Stimulated activated CD8-positive, alpha-beta memory T cell treated with anti-CD3 and anti-CD28 coated beads, Interleukin-2, amount 100 ng/mL, for 1 hour (primary cell): ENCODE measurements at places on chromosomes 6 and 20.
A peak's percentile ranks its signal among the peaks of the same experiment; 100 is the strongest.

- DNase-seq = no peak
Observed at GRCh38 chr6:144246988-144247387, 38.1 kb upstream of the UTRN start.

GRCh38 chr20:8673116-8673515, 395.8 kb upstream of the PLCB4 start:
- DNase-seq = no peak

DNA sequence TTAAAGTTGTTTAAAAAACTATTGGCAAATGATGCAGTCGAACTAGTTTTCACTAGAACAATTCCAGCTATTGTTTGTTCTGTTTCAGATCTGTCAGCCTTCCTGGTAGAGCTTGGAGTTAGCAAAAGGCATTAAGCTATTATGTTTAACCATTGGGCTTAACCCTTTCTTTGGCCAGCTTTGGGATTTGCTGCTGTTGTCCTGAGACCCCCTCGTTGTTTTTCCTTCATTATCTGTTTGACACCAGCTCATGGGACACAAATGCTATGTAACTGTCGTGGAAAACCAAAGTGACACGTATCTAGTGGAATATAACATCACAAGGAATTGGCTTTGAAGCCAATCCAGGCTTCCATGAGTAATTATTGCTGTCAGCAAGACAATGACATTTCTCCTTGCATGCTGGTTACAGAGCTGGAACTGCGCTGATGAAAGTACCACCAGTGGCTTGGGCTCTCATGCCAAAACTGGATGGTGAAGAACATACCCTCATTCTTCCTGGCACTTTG, 96.0 kb downstream of the EYA2 start:
- no peak for DNase-seq

DNA sequence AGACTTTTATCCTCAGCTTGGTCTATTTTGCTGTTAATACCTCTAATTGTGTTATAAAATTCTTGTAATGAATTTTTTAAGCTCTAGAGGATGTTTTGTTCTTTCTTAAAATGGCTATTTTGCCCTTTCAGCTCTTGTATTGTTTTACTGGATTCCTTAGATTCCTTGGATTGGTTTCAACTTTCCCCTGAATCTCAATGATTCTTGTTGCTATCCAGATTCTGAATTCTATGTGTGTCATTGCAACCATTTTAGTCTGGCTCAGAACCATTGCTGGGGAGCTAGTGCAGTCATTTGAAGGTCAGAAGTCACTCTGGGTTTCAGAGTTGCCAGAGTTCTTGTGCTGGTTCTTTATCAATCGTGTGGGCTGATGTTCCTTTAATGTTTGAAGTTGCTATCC, 37.1 kb downstream of the OTOR start:
- DNase-seq = no peak

GRCh38 chr20:62642666-62643520, 590 bp downstream of the SLCO4A1 start:
- DNase-seq = peak; percentile 16

- no peak for DNase-seq
Observed at GRCh38 chr20:35991142-35991771, 22.9 kb downstream of the CNBD2 start.

- DNase-seq = peak; percentile 24
Observed at GRCh38 chr6:33008944-33009861, at the start of gene HLA-DOA. HLA-DOA (minus strand) TSS chr6:33009591.

DNA sequence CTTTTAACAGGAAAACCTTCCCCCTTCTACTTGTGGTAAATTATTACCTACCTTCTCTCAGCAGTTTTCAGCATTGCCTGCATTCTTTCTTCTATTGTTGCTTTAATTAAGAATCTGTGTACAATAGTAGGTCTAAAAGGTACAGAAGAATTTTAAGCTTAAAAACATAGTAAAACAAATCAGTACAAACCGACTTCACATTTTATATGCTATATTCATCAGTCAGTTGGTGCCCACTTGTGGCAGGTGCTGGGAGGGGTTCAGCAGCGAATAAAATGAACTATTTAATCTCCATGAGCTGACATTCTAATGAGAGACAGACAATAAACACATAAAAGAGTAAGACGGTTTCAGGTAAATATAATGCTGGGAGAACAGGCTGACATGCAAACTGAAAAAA, 73.4 kb upstream of the FBXO30 start:
- no peak for DNase-seq

DNA sequence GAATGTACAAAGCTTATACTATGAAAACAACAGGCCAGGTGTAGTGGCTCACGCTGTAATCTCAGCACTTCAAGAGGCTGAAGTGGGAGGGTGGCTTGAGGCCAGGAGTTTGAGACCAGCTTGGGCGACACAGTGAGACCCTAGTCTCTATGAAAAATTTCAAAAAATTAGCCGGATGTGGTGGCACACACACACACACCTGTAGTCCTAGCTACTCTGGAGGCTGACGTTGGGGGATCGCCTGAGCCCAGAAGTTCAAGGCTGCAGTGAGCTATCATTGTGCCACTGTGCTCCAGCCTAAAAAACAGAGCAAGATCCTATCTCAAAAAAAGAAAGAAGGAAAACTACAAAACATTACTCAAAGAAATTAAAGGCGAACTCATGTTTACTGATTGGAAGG, 7.3 kb upstream of the ASF1A start:
- no peak for DNase-seq

GRCh38 chr6:26045065-26045927, 41.9 kb upstream of the HFE start:
- DNase-seq = no peak

GRCh38 chr6:14711056-14711703, 534.7 kb upstream of the JARID2 start:
- no peak for DNase-seq

- DNase-seq = no peak
Observed at GRCh38 chr20:40676491-40677269, 12.4 kb downstream of the MAFB start.

- DNase-seq = no peak
Observed at GRCh38 chr20:41380551-41381193, 14.1 kb upstream of the EMILIN3 start.

DNA sequence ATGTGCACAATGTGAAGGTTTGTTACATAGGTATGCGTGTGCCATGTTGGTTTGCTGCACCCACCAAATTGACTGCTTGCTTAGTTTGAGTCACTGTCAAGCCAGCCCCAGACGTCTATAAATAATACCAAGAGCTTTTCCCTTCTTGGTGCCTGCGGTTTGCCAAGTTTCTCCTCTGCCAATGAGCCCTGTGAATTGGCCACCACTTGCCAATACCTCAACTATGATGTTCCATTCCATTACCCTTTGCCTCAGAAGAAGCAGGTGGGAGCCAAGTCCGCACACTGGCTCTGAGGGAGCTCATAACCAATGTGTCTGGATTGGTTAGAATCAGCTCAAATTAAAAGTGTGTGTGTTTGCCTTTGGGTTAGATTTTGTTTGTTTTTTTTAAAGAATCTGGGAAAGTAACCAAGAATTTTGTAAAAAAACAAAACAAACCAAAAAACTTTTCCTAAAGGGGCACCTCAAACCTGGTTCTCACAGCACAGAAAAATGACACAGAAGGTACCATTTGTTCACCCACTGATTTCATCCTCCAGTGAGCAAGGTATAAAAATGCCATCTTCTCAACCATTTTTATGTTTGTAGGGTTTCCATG, 244.7 kb upstream of the PRND start:
- no peak for DNase-seq

DNA sequence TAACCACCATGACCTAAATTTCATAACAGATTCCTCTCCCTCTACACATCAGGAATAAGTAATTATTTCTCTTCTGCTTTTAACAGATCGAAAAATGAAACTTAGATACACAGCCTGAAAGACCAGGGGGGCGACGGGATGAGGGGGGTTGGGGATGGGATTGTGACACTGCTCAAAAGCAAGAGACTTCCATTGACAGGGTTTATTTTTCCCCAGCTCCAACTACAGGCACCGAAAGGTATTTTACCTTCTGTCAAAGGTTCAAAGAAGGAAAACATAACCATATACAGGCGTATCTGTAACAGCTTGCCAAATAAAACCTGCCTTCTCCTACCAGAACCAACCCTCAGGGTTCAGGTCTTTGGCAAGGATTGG, 1.3 kb downstream of the EPHA7 start:
- no peak for DNase-seq

GRCh38 chr6:56933650-56934049, 21.3 kb upstream of the BEND6 start:
- DNase-seq = no peak

GRCh38 chr6:166307082-166308032, 835 bp downstream of the PRR18 start:
- no peak for DNase-seq

GRCh38 chr6:85810558-85810957, 167.9 kb upstream of the SYNCRIP start:
- DNase-seq = no peak

- DNase-seq = no peak
Observed at GRCh38 chr6:123363912-123364311, 272.8 kb downstream of the TRDN start.

DNA sequence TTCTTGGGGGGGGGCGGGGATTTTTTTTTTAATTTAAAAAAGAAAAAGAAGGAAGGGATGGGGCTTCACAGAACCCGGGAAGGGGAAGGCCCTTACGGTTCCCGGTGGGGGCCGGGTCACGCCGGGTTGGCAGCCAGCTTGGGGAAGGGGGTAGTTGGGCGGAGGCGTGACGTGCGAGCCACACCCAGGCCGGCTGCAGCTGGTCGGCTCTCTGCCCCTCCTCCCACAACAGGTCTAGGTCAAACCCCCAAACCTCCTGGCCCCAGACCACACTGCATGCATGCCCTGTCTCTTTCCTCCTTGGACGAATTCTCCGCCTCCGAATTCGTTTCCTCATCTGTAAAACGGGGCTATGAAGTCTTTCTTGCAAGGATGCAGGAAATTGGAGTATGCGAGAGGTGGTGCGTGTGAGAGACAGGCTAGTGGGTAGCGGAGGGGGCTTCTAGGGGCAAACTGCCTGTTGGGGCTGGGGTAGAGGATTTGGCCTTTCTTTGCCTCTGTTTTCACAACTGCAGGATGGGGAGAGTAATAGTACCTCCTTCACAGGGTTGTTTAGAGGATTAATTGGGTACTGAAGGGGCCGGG, 828 bp downstream of the HCK start:
- DNase-seq = no peak

- DNase-seq = no peak
Observed at GRCh38 chr6:137233911-137234863, 15.0 kb upstream of the IFNGR1 start.

GRCh38 chr6:23732521-23732920, 393.5 kb upstream of the NRSN1 start:
- DNase-seq = no peak

- DNase-seq = no peak
Observed at GRCh38 chr20:51077686-51078060, 54.8 kb upstream of the KCNG1 start.

- no peak for DNase-seq
Observed at GRCh38 chr6:136920671-136921380, 1.3 kb upstream of the SLC35D3 start.

GRCh38 chr6:67501755-67502154, 1133.3 kb upstream of the ADGRB3 start:
- no peak for DNase-seq

GRCh38 chr20:10281911-10282310, 63.3 kb downstream of the SNAP25 start:
- no peak for DNase-seq

GRCh38 chr6:126633373-126633772, 293.5 kb downstream of the CENPW start:
- DNase-seq = no peak

- no peak for DNase-seq
Observed at GRCh38 chr6:101393251-101393828, at the start of gene GRIK2. GRIK2 (plus strand) TSS chr6:101393708.

DNA sequence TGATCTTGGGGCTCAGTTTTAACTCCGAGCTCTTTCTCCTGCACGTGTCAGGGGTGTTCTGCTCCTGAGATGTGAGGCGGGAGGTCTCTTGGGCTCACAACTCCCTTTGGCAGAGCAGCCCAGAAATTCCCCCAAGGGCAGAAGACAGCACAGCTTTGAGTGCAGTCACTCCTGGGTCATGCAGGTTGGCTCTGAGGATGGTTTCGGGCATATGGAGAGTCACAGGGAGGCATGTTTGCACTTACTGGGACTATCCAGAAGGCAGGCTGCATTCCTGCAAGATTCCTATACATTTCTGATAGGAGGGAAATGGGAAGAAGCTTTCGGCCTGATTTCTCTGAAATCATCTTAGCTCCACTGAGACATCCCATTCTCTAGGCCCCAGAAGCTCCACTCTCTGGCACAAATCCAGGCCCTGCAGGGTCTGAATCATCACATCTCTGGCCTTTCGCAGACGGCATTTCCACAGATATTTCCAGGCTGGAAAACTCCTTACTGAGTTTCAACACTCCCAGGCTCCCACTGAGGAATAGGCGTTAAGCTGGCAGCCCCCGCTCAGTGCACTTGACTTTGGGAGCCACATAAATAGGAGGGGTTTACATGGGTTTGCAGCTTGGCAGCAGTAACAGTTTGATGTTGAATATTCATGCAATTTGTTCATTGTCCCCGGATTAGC, 39.7 kb downstream of the AGPAT4 start:
- DNase-seq = no peak
